ENCODE measurements at places on chromosomes 3 and 15. TPM values are rescaled to one million over a fixed set of nuclear protein-coding genes. Genes with fewer than 3 reads are reported as not detected.

- no peak for DNase-seq
These were observed 43.7 kb upstream of the PRICKLE2 start for GRCh38 chr3:64268926-64269325.

GRCh38 chr15:35713733-35714132, 167.8 kb upstream of the DPH6 start:
- DNase-seq: no peak

IGDCC3 gene
- 0.69 TPM for total RNA-seq

GRCh38 chr3:188119846-188120245, 34.1 kb upstream of the LPP start:
- no peak for DNase-seq

LEO1 gene
- total RNA-seq: 21.1 TPM

GRCh38 chr3:57911593-57911992, 96.6 kb upstream of the FLNB start:
- no peak for DNase-seq

GRCh38 chr3:46154311-46154710, 53.8 kb downstream of the CCR1 start:
- no peak for DNase-seq

CP gene
- total RNA-seq: 1.1 TPM

GRM7 gene
- total RNA-seq: 0.39 TPM

GRCh38 chr3:138938056-138938876, 8.7 kb downstream of the FOXL2 start:
- no peak for DNase-seq

DNA sequence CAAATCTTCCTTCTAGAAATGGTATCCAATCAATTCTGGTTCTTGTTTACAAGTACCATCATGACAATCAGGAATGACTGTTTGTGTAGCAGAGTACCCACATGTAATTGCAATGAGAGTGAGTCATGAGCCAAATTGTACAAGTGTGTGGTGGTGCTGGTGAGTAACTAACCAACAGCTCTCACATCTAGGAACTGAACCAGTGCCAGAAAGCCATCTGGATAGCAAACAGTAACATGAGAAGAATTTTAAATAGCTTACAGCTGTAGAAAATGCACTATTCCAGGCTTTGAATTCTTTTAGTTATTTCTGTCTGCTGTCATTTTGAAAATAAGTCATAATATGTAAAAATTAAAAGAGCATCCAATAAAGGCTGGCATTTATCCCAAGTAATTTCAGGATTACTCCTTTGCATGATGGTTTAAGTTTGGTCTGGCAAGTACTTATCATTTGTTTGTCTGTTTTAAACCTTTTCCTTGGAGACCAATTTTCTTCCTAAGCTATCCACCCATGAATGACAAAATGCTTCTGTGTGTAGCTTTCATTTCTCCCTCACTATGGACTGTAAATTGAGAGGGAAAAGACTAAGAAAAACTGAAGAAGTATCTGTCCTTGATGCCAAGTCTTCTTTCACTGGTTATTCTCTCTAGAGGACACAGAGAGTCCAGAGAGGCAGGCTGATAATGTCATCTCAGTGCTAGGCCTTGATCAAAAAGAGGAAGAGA, 60.0 kb downstream of the PIK3CB start:
- peak; percentile 98 for DNase-seq

RTP3 gene
- total RNA-seq: not detected

GRCh38 chr3:184235381-184236032, 6.1 kb downstream of the VWA5B2 start:
- no peak for DNase-seq

DNA sequence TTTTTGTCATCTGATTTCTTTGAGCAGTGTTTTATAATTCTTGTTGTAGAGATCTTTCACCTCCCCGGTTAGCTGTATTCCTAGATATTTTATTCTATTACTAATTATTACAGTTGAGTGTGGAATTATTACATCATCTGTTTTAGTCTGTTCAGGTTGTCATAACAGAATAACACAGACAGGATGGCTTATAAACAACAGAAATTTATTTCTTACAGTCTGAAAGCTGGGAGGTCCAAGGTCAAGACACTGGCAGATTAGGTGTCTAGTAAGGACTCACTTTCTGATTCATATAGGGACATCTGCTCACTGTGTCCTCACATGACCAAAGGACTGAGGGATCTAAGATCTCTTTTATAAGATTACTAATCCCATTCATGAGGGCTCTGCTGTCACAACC, 121.3 kb upstream of the THBS1 start:
- DNase-seq: no peak

INKA1 gene
- total RNA-seq: 6.6 TPM

DNA sequence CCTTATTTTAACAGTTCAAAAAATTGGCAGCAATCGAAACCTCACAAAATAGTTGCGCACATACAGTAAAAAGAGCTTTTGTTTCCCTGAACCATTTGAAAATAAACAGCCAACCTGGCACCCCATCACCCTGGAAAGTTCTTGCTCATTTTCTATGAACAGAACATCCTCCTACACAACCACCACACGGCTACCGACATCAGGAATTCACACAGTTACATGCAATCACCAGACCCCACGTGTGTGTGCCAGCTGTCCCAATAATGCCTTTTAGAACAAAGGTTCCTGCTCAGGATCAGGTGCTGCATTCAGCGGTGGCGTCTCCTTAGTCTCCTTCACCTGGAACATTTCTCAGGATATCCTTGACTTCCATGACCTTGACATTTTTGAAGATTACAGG, 186.5 kb downstream of the KLF13 start:
- no peak for DNase-seq

GALK2 gene
- total RNA-seq: 38.5 TPM

- DNase-seq: peak; percentile 3
These were observed 95.2 kb downstream of the KBTBD8 start for GRCh38 chr3:67093305-67093704.

DNA sequence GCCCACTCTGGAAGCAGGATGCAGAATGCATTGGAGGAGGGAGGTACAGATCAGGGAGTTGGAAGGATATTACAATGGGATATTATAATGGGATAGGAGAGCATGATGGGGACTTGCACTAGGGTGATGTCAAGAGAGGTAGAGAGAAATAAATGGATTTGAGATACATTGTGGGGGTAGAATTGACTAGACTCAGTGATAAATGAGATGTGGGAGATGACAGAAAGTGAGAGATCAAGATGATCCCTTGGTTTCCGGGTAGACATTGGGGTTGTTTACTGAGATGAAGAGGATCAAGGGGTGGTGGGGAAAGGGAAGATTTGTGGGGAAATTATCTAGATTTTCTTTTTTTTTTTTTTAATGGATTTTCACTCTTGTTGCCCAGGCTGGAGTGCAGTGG, 42.7 kb downstream of the BFSP2 start:
- DNase-seq: no peak

GRCh38 chr15:70478251-70478990, 284.9 kb downstream of the UACA start:
- peak; percentile 19 for DNase-seq

PPM1M gene
- 9.5 TPM for total RNA-seq

KCNAB1 gene
- 6.3 TPM for total RNA-seq

DNA sequence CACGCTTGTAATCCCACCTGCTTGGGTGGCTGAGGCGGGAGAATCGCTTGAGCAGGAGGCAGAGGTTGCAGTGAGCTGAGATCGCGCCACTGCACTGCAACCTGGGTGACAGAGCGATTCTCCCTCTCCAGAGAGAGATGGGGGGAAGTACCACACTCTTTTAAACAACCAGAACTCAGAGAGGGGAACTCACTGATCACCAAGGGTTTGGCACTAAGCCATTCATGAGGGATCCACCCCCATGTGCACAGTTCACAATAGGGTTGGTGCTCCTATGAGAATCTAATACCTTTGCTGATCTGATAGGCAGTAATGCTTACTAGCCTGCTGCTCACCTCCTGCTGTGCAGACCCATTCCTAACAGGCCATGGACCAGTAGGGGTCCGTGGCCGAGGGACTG, 51.6 kb downstream of the QTRT2 start:
- DNase-seq: no peak

DNA sequence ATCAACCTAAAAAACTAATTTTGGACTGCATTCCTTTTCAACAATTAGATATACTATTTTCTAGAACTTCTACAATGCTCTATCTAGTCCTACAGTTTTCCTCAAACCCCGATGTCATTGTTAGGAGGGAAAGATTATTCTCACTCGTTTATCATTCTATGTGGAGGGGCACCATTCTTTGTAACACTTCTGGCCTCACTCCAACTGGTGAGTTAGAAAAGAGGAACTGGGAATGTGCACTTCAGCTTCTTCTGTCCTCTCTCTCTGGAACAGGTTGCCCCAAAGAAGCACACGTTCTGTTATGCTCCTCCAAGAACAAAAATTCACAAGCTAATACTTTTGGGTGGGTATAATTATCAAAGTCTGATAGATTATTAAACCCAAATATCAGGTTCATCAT, 137.9 kb downstream of the UACA start:
- DNase-seq: no peak

DNA sequence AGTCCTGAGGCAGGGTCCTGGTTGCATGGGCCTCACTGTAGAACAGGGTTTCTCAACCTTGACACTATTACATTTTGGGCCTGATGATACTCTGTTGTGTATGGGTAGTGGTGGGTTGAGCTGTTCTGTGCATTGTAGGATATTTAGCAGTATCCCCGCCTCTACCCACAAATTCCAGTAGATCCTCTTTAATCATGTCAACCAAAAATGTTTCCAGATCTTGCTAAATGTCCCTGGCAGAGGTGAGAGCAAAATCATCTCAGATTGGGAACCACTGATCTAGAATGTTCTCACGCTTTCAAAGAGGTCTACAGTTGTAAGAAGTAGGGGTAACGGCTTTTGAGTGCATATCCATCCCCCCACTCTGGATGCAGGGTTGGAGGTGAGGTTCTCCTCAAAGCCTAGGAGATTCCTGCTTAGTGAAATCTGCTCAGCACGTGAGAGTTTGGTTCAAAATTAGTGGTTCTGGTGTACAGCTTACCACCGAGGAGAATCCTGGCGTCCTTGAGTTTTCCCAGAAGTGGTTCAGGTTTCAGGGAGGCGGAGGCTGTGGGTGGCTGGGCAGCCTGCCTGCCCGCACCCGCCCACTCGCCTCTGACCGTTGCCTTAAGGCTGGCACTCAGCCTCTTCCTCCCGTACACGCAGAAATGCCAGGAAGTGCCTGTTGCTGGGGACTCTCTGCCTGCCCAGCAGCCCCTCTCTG, 5.3 kb downstream of the ACVR2B start:
- DNase-seq: no peak

SAMMSON gene
- total RNA-seq: 0.69 TPM

- no peak for DNase-seq
These were observed 3.2 kb downstream of the CCDC80 start for GRCh38 chr3:112637700-112638099.

GRCh38 chr3:121863801-121864200, 28.8 kb downstream of the EAF2 start:
- DNase-seq: no peak

ISLR2 gene
- total RNA-seq: 0.79 TPM

GRCh38 chr3:110384601-110385000, 687.0 kb upstream of the NECTIN3 start:
- no peak for DNase-seq

ATP10A gene
- 11.7 TPM for total RNA-seq
